ENCODE measurements at places on chromosomes 3 and 15.

DNA sequence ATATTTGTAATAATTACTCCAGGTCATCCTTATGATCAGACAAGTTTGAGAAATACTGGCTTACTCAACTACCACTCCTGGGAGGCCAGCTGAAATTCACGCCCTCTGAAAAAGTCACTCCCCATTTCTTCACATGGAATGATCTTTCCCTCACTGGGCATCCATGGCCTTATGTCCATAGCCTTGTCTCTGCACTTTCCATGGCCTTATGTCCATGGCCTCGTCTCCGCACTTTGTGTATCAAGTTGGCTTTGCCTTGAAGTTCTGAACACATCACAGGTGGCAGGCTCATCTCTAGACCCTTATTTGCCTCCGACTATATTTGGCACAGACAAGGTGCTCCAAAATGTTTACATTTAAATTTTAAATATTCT is 58.1 kb upstream of the HACD2 start:
- DNase-seq, result no peak

DNA sequence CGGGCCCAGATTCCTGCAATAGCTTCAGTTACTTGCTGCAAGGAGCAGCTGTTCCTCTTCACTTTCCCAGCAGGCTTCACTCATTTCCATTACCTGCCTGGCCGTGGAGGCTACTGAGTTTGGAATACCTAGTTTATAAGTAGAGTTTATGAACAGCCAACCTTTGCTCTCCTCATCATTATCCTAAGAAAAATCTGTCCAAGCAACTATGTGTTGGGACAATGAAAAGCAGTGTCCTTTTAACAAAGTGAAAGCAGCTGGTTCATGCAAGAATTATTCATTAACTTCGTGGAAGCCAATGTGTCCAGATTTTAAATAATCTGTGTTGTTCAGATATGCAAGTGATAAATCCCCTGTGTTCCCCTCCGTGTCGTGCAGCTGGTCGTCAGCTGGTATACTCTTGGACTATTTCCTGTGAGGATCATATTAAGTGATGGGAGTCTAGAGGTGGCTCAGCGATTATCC is 39.3 kb upstream of the SSR3 start:
- no peak for DNase-seq

GRCh38 chr15:57405133-57405532 is 28.8 kb downstream of the CGNL1 start:
- no peak for DNase-seq

- no peak for DNase-seq
Measured at GRCh38 chr3:195033531-195034091, 237.3 kb downstream of the XXYLT1 start.

GRCh38 chr3:164533275-164533674 is 545.0 kb downstream of the SI start:
- no peak for DNase-seq

DNA sequence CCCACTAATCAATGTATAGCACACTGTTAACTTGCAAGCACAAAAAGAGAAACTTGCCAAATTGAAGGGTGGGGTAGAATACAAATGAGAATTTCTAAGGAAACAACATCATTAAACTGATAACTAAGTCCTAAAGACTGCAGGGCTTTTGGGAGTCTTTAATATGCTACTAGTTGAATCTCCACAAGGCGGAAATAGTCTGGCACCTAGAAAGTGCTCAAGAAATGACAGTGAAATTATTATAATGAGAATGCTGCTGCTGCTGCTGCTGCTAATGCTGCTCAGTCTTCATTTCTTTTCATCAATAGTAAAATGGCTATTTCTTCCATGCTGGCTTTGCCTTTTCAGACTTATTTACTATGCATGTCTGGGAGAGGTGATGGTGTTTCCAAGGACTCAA is 91.8 kb downstream of the BTD start:
- DNase-seq, result no peak

DNA sequence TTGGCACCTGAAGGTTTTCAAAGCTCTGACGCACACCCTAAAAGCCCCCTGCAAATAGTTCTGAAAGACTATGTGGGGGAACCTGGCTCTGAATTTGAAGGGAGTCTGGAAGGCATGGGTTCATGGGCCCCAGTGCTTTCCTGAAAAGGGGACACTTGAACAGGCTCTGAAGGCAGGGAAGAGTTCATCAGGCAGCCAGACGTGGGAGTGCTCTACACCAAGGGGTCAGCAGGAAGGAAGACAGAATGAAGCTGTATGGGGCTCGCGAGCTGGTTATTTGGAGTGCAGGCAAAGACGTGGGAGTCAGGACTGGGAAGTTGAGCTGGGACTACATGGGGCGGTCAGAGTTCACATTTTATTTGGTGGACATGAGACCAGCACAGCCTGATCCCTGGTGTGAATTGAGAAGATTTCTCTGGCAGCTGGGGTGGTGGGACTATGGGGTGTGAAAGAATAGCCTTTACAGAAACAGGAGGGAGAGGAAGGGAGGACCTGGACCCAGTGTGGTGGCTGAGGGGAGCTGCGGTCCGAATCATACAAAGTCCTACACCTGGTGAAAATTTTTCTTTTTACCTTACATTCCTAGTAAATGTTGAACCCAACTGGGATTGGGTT is 12.6 kb downstream of the ABHD6 start:
- DNase-seq, result no peak

GRCh38 chr3:23650371-23651140 is 155.2 kb upstream of the UBE2E1 start:
- no peak for DNase-seq

- DNase-seq, result no peak
Measured at GRCh38 chr3:38332201-38332600, 14.4 kb upstream of the XYLB start.

DNA sequence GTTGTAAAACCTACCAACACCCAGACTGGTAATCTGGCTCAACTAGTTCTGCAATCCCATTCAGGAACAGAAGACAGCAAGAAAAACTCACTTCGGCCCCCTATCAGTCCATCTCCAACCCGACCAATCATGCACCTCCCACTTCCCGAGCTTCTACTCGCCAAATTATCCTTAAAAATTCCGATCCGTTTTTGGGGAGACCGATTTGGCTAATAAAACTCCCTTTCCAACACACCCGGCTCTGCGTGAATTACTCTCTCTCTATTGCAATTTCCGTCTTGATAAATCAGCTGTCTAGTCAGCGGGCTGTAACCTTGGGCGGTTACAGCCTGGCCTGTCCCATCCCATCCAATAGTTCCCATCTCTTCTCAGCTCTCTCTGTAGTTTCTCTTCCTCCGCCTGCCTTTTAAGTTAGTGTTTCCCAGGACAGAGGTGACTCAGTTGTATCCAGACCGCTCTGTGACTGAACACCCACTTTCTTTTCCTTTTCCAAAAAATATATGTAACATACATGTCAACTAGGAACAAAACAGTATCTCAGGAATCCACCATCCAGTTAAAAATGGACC is 780 bp upstream of the ACAD9 start:
- DNase-seq, result peak; percentile 10

- no peak for DNase-seq
Measured at GRCh38 chr15:40911141-40911540, 16.9 kb downstream of the VPS18 start.

DNA sequence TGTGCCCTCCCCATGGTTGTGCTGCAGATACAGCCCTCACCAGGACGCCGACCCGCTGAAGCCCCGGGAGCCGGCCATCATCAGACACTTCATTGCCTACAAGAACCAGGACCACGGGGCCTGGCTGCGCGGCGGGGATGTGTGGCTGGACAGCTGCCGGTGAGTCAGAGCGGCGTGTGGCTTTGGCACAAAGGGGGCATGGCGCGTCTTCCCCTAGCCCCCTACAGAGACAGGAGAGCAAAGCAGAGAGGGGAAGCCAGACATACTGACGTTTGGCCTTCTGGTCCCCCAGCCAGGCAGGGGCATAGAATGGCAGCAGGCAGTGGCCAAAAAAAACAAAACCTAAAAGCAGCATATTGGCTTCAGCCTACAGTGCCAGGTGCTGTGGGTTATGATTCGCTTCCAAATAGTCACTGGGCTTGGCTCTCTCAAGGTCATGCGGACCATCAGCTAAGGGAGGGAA is 64.0 kb downstream of the MESD start:
- DNase-seq, result peak; percentile 95

DNA sequence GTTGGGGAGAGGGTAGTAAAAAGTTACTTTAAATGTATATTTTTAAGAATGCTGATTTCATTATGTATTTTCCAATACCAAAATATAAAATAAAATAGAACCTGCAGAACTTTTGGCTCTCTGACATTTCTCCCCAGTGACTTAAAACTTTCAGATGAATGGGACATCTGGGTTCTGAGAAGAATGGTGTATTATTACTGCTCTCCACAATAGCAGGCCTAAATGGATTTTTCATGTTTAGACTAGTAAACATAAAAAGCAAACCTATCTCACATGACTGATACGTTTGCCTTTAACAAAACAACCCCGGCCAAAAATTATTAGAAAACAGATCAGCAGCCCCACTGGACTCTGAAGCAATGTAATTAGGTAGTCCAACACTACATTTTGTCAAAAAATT is 73.8 kb downstream of the FHIT start:
- no peak for DNase-seq

GRCh38 chr3:130687327-130687726 is 59.3 kb downstream of the PIK3R4 start:
- DNase-seq, result no peak

DNA sequence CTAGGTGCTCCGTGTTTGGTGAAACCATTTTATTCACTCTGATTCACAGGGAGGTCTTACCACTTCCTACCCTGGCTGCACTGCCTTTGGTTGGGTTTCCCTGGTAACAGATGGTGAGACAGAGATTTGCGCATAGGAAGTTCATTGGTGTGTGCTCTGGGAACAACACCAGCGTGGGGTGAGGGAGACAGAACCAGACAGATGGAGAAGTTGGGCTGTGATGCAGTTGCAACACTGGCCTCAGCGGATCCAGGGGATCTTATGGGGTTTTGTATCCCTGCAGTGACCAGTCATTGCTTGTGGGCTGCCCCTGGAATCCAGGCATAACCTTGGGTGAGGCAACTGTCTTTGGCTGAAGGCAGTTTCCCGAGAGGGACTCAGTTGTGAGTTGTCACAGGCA is 12.5 kb upstream of the IL16 start:
- no peak for DNase-seq

DNA sequence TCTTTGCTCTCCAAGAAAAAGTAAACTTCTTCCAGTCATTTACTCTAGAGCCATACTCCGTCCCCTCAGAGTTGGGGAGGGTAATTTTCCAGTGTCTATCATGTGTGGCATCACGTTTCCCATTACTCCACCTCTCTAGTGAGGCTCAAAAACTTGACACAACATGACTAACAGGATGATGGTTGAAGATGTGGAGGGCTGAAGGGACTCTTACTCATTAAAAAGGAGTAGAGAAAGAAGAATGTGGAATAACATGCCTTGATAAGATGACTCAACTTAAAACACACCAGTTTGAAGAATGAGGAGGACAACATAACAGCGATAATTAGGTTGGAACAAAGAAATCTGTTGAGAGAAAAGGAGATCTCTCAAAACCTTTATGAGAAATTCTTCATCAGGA is 894.3 kb downstream of the OTOL1 start:
- DNase-seq, result no peak

DNA sequence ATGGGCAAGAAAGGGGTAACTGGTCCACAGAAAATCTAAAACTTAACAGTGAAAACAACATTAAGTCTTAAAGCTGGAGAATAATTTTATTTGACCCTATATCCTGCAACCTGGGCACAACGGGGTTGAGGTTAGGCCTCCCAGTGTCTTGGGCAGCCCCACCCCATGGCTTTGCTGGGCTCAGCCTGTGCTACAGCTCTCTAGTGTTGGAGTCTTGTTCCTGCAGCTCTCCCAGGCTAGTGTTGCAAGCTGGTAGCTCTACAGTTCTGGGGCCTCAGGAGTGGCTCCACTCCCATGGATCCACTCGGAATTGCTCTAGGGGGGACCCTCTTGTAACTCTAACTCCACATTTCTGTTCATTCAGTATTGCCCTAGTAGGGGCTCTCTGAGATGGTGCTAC is 24.9 kb upstream of the GNB4 start:
- DNase-seq, result no peak

DNA sequence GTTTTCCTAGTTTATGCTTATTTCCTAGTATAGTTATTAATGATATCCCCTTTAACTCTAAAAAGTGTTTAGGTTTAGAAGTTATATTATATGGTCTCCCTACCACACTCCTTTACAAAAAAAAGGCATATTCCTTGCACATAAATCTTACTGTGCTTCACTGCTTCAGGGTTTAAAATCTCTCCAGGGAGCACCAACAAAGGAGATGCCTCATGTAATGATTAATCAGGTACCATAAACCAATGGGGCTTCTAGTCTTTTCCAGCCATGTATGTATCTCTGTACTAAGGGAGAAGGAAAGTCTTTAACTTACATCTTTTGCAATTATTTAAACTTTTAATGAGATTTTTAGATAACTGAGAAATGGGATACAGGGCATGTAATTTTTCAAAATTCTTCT is 91.5 kb upstream of the RBMS3 start:
- no peak for DNase-seq

- DNase-seq, result no peak
Measured at GRCh38 chr15:68818769-68819494, 1.8 kb downstream of the ANP32A start.
